ENCODE measurements at places on chromosomes 16 and 17.

GRCh38 chr16:56197192-56197992, 6.1 kb downstream of the GNAO1 start:
- DNase-seq = no peak

- no peak for DNase-seq
Observed at GRCh38 chr16:17497648-17498047, 26.9 kb upstream of the XYLT1 start.

DNA sequence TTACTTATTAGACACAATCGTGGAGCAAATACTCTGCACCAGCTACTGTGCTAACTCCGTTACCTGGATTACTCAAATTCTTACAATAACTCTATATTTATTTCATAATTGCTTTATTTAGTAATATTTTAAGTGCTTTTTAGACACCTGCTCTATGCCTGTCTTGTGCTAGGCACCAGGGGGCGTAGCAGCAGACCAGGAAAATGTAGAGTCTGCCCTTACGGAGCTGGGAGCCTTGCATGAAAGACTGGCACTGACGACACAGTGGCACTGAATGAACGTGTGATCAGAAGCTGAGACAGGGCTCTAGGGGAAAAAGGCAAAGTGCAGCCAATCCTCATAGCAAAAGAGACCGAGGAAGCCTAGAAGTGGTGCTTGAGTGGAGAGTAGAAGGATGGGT, 486.5 kb downstream of the CDH13 start:
- no peak for DNase-seq

DNA sequence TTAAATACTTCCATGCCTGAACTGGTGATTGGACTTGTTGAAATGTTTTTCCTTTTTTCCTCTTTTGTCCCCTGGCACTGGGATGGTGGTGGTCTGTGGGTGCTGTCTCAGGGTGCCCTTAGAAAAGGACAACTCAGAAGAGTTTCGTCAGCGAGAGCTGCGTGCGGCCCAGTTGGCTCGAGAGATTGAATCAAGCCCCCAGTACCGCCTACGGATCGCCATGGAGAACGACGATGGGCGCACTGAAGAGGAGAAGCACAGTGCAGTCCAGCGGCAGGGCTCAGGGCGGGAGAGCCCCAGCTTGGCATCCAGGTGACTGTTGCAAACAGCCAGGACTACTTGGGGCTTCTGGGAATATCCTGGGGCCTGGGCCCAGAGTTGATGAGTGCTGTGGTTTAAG, 6.9 kb downstream of the ATXN2L start:
- DNase-seq = no peak

- no peak for DNase-seq
Observed at GRCh38 chr17:79039886-79040285, 15.9 kb downstream of the C1QTNF1 start.

- no peak for DNase-seq
Observed at GRCh38 chr16:63785170-63785569, 1336.7 kb downstream of the CDH11 start.

DNA sequence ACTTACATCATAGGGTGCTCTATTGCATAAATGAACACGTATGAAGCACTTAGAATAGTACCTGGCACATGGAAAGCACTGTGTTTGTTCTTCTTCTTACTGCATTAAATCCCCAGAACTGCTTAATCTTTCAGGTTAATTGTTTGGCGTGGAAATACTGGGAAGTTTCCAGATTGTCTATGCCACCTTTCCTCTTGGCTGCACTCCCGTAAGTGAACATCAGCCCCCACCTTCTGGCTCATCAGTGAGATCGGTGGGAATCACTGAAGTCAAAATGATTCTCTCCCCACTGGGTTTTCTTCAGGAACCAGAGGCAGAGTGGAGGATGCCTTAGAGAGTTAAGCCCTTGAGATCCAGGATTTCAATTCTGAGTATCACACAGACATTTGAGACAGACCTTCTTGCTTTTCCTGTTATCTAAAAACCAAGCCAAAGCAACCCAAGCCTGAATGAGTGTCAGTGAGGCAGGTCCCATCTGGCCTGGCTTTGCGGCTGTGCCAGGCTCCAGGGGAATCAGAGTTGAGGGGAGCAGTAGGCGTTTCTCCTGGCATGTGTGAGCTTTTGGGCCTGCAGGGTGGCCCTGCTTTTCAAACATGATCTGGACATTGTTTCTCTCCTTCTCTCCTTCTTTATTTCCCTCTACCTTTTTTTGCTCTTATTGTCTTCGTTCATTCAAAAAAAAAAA, 59.1 kb downstream of the OTOA start:
- no peak for DNase-seq
